ENCODE measurements at places on chromosomes 16 and 17.

GRCh38 chr16:80387318-80387921 lies 153.4 kb upstream of the DYNLRB2 start:
- no peak for DNase-seq

DNA sequence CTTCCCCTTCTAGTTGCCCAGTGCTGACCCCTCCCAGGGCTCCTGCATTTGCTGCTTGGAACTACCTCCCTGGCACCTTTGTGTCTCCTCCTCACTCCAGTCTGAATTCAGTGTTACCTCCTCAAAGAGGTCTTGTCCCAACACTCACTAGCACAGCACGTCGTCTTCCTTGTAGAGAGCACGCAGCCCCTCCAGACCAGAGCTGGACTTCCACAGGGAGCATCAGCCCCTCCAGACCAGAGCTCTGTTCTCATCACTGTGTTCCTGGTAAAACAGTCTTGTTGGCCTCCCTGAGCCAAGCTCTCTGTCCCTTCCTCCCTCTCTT lies 27.8 kb upstream of the MGAT5B start:
- DNase-seq = no peak

DNA sequence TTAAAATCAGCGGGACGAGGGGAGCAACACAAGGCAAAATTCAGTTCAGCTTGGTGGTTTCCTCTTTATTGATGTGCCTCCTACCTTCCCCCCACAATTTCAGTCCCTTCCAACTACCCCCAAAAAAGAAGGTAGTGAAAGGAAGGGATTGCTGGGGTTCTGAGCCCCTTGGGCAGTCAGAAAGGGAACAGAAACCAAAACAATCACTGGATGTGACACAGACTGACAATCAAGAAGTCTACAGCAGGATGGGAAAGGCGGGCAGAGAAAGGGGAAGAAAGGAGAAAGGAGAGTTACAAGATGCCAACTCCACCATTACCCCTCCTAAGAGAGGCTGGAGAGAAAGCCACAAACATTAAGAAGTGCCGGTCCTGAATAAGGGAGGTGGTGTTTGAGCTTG lies 1.1 kb upstream of the PHF23 start:
- no peak for DNase-seq

GRCh38 chr16:88628512-88628974 lies 9.8 kb upstream of the IL17C start:
- no peak for DNase-seq

DNA sequence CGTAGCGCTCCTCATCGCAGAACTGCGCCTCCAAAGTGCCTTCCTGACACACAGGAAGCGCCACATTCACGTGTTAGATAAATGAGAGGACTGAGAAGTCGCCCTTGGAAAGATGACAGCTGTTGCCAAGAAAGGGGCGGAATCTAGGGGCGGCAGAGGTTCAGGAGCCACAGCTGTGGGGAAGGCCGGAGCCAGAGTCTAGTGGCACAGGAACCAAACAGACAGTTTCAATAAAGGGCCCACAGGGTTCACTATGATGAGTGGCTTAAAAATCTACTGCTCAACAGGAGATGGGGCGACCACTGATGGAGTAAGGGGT lies 4.7 kb downstream of the FLCN start:
- no peak for DNase-seq

DNA sequence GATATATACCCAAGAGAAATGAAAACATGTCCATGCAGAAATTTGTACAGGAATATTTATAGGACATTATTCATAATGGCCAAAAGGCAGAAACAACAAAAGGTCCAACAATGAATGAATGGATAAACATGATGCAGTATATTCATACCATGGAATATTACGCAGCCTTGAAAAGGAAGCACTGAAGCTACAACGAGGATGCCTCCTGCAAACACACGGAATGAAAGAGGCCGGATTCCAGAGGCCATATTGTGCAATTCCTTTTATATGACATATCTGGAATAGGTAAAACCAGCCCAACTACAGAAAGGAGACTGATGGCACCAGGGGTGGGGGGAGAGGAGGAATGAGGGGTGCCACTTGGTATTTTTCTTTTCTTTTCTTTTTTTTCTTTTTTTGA lies 14.5 kb upstream of the CHMP6 start:
- no peak for DNase-seq

DNA sequence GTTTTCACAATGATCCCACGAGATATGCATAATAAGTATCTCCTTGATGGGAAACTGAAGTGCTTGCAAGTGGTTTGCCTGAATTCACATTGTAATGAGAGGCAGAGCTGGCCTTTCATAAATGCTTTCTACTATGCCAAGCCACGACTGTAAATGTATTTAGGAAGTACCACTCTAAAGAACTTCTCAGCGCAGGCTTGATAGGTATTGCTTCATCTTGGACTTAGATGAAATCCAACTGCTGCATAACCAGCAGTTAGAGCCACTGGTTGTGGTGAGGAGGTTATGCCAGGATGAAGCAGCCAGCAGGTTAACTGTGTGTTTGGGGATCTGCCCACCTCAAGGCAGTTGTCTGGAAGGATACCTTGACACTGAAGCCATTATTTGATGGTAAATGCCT lies 26.8 kb downstream of the MARCHF10 start:
- no peak for DNase-seq

DNA sequence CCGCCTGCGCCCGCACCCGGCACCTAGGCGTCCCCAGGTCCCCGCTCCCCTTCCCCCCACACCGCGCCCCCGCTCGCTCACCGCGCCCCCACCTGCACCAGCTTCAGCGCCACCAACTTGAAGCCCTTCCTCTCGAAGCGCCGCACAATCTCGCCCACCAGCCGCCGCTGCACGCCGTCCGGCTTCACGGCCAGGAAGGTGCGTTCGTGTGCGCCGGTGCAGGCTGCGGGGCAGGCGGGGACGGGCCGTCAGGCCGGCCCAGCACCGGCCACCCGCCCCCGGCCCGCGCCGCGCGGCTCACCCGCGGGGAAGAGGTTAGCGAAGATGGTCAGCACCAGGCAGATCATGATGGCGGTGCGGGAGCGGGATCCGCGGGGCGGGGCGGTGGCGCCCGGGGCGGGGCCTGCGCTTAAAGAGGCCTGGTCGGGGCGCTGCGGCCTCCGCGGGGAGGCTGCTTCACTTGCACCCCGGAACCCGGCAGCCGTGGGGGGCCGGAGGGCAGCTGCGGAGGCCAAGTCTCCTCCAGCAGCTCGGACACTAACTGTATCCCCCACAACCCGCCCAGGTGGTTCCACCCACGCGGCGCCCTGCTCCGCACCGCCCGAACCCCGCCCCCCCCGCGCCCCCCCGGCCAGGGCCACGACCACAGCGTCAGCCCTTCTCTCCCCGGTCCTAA lies at the start of gene NME3:
Gene NME3 (minus strand): TSS at position 356 of the 676 bp plus-strand sequence. CDS start 9 bp downstream, at position 347.
- no peak for DNase-seq
